ENCODE measurements at places on chromosomes 12 and 14.
A peak's percentile ranks its signal among the peaks of the same experiment; 100 is the strongest.

GRCh38 chr14:26286081-26286912, 311.5 kb downstream of the NOVA1 start:
- no peak for DNase-seq

DNA sequence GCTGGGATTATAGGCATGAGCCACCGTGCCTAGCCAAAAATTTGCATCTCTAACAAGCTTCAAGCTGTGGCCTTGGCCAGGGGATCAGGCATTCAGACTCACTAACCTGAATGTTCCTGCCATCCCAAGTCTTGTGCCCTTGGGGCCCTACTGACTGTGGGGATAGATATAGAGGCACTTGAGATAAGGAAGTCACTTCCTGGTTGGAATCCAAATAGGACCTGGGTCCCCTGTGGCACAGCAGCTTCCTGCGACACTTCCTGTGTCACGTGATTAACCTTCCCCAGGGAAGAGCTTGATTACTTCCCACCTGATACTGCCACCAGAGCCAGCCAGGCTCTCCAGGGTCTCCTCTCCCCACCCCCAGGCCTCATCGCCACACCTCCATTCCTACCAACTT, 128.2 kb downstream of the BCL11B start:
- DNase-seq: no peak

- DNase-seq: no peak
These were observed 6.0 kb downstream of the VPS37B start for GRCh38 chr12:122889761-122890520.

DNA sequence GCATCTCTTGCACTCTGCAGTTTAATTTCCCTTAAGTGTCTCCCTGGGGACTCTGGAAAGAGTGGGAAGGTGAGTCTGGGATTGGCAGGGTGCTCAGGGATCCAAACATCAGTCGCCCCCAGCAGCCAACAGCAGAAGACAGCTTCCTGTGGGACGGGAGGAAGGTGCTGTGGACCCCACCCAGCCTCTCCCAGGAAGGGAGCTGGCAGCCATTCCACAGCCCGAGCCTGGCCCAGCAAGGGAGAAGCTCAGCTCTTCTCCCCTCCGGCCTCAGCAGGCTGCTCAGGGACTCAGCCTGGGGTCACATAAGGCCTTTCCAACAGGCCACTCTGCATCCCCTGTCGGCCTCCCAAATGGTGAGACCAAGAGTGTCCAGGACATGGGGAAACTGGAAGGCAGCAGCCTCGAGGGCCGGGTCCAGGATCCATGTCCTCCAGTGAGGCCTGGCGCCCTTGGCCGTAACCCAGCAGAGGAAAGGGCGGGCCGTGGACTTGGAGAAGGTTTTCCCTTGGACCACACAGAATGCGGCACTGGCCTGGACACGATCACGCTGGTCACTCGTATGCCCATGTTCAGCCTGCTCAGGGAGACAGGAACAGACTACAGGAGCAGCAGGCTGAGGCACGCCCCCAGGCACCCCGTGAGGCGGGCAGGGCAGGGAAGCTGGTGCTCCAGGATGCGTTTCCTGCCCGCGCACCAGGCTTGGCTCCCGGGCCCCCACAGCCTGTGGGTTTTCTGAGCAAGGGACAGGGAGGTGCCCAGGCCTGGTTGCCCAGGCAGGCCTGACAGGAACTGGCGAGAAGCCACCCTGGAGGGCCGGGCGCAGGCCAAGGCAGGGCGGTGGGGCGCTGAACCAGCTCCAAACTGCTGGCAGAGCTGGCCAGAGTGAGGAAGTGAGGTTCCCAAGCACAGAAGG, 3.5 kb downstream of the XRCC3 start:
- DNase-seq: peak; percentile 46

DNA sequence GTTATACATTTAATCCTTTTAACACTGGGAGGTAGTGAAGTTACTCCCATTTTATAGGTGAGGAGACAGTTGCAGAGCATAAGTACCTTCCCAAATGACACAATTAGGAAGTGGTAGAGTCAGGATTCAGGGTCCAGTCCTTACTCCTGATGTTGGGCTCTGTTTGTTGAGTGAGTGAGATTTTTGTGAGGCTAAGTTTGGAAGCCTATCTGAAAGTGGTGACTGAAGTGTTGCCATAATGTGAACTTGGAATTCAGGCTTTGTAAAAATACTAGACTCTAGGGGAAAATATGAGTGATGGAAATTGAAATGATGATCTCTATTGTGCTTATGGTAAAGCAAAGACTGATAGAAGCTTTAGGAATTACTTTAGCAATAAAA, 2.2 kb downstream of the NUDT4 start:
- no peak for DNase-seq

- peak; percentile 19 for DNase-seq
These were observed 186.7 kb upstream of the NEDD1 start for GRCh38 chr12:96720363-96720705.

DNA sequence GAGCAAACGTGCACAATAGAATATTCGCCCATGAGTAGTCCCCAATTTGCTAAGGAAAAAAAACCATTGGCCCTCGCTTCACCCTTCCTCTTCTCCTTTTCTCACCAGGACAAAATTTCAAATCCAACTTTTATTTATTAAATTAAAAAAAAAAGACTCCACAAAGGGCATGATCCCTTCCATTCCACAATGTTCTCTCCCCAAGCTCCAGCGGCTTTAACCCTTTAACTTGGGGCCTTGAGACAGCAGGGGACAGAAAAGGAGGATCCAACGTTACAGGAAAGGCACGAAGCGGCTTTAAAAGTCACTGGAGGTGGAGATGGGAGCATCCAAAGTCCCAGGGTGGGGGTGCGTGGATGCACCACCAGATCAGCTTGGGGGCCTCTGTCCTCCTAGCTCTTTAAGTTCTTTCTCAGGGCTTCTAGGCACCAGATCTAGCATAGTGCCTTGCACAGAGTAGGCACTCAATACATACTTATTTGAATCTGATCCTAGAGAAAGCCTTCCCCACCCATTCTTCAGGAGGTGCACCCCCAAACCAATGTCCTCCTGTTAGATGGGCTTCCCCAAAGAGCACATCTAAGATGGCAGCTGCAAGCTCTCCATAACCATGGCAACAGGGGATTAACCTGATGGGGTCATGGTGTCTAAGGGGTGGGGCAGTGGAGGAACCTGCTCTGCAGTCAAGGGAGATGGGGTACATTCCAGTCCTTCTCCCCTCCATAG, 5.2 kb upstream of the AAAS start:
- no peak for DNase-seq

DNA sequence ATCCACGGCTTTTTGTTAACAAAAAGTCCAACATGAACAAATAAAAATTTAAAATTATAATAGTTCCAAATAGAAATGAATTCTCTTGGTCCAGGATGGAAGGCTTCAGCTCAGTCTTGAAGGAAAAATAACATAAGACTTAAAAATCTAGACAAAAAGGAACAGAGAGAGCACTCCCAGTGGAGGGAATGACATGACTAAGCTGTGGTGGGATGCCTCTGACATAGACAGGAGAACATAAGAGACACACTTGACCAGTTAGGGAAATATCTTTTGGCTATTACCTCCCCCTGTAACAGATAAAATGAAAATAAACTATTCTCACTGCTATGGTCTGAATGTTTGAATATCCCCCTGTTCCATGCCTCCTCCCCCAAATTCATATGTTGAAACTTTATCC, 106.8 kb downstream of the BBS10 start:
- no peak for DNase-seq

DNA sequence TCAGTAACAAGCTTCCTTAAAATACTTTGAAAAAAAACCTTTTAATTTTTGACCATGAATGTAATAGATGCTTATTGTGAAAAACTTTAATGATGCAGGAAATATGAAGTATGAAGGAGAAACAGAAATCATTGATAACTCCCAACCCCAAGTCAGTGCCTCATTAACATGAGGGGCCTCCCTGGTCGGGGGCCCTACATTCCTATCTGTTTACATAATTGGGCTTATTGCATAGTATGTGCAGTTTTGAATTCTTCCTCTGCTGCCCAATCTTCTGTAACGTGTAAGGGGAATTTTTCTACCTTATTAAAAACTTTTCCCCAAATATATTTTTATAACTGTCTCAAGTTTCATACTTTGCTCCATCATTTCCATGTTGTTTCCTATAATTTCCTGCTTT, 63.0 kb downstream of the SLC25A47 start:
- no peak for DNase-seq

DNA sequence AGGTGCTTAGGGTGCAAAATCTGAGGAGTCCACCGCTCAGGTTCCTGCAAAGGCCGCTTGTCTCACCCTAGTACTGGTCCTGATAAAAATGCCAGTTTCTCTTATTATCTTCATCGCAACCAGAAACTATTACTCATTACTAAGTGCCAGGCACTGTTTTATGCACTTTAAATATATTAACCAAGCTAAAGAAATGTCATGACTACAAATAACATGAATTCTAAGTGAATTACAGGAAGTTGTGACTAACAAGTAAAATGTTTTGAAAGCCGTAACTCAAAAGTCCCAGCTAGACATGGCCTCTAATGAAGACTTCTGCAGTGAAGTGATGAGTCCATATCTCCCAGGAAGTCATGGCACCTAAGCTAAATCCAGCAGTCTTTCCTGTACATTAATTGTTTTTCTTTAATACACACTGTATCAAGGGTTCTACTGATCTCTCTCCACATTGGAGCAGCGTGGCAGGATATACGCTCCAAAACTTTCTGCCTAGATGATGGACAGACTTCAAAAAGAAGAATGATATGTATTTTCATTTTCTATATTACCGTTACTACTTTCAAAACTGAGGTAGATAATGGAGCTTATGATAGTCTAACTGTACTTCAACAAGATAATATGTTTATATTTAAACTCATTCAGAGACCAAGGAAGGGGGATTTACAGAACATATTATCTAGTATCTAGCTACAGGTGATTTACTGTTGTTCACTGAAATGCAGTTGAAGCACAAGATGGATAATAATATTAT, 117.3 kb upstream of the ARID2 start:
- DNase-seq: no peak

GRCh38 chr14:100644383-100644782, 57.2 kb upstream of the BEGAIN start:
- no peak for DNase-seq

- no peak for DNase-seq
These were observed 14.5 kb upstream of the ADSS1 start for GRCh38 chr14:104709387-104710039.

- DNase-seq: peak; percentile 48
These were observed 98.3 kb downstream of the LRRC74A start for GRCh38 chr14:76924371-76925096.

DNA sequence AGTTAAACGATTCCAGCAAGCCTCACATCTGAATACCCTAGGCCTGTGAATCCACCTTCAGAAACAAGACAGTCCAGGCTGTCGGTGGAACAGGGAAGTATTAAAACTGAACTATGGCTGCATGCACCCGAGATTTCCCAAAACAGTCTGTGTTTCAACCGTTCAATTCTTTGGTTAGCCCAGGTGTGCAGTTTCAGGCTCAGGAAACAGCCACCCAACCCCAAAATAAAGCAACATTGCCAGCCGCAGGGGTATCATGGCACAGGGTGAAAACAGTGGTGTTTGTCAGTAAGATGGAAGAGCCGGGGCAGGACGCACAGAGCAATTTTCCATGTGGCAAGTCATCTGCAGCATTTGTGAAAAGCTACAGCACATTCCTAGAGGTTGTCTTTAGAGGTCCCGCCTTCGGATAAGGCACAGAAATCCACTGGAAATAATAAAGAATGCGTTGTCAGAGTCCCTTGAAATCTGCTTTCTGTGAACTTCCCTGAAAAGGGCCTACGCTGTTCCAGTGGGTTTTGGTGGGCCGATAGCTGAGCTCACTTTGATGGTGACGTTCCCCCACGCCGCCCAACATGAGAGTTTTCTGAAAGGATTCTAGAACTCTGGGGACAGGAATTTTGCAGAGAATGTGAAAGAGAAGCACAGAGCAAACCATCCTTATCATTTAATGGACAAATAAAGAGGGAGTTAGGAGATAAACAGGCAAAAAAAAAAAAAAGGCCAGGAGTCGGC, 84.9 kb downstream of the BCL11B start:
- DNase-seq: no peak

GRCh38 chr12:30457621-30458289, 237.9 kb downstream of the IPO8 start:
- DNase-seq: no peak

GRCh38 chr14:104388541-104389325, 190.8 kb upstream of the C14orf180 start:
- no peak for DNase-seq

GRCh38 chr14:73467800-73468199, 9.5 kb upstream of the NUMB start:
- DNase-seq: no peak

- DNase-seq: no peak
These were observed at the start of gene CTSG for GRCh38 chr14:24576182-24576581. TSS of gene CTSG (minus strand) at chr14:24576250. CDS start at chr14:24576223, 27 bp downstream.

DNA sequence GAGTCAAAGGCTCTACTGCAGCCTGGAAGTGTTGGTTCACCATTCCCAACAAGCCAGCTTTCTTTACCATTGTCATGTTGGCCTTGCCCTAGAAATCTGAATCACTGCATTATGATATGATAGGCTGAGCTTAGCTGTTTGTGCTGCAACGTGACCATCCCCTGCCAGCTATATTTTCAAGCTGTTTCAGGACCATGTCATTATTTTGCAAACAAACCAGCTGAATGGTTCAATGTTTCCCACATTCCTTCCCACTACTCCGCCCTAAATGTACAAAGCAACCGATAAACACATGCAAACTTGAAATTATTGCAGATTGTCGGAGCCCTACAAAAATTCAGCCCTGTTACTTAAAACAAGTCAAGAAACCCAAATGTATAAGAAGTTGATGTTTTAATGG, 136.1 kb downstream of the KICS2 start:
- no peak for DNase-seq

GRCh38 chr12:129186952-129187351, 333.7 kb downstream of the GLT1D1 start:
- no peak for DNase-seq

DNA sequence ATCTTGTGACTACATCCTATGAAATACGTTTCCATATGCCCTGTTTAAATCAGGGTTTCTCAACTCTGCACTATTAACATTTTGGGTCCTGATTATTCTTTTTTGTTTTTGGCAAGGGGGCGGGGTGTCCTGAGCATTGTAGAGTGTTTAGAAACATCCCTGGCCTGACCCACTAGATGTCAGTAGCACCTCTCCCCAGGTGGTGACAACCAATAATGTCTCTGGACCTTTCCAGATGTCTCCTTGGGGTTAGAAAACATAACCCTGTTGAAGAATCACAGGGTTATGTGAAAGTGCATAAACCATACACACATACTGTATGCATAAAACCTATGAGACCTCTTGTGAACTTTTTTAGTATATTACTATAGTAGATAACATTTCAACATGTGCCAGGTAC, 1.4 kb downstream of the ACAD10 start:
- no peak for DNase-seq

- DNase-seq: no peak
These were observed 136.8 kb upstream of the NOS1 start for GRCh38 chr12:117498256-117498655.

GRCh38 chr12:101051901-101052550, 158.0 kb downstream of the SLC5A8 start:
- DNase-seq: peak; percentile 66

GRCh38 chr14:102474934-102475333, 34.6 kb downstream of the ANKRD9 start:
- peak; percentile 27 for DNase-seq

- DNase-seq: no peak
These were observed 69.8 kb downstream of the DPF3 start for GRCh38 chr14:72824051-72824450.
